ENCODE measurements at places on chromosomes 12 and 14. TPM values are rescaled to one million over a fixed set of nuclear protein-coding genes. Genes with fewer than 3 reads are reported as not detected.

DNA sequence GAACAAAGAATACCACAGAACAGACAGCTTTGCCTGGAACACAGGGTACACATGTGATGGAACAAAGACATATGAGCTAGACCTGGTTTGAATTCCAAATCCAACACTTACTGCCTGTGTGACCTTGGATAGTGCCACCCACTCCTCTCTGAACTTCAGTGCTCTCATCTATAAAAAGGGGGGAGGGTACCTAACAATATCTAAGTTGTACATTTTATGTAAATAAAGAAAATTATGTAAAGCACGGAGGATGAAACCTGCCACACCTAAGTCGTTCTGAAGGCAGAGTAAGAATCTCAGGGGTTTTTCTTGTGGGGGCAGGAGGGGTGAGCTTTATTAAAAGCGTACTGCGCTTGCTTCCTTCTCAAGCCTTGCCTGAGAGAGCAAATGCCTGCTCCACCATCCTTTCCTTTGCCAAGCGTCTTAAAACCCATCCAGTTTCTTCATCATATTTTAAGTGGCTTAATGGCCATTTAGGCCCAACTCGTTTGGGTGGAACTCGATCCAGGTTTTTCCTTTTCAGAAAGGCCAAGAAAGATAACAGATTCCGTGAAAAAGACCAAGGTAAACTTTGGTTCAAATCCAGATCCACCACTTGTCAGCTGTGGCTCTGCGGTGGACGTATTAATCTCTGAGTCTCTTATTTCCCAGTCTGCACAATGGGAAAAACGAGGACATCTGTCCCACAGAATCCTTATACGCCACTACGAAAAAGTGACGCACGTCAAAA, 946 bp downstream of the DDX24 start:
- peaks cover 60% of the 10 kb centered on the region for H3K4me1 ChIP-seq
- no peak for DNase-seq
- peak overlapping the region; percentile 100 for H3K27ac ChIP-seq
- no peaks in the 10 kb centered on the region for H3K27me3 ChIP-seq
- peaks cover 57% of the 10 kb centered on the region for H3K36me3 ChIP-seq

DNA sequence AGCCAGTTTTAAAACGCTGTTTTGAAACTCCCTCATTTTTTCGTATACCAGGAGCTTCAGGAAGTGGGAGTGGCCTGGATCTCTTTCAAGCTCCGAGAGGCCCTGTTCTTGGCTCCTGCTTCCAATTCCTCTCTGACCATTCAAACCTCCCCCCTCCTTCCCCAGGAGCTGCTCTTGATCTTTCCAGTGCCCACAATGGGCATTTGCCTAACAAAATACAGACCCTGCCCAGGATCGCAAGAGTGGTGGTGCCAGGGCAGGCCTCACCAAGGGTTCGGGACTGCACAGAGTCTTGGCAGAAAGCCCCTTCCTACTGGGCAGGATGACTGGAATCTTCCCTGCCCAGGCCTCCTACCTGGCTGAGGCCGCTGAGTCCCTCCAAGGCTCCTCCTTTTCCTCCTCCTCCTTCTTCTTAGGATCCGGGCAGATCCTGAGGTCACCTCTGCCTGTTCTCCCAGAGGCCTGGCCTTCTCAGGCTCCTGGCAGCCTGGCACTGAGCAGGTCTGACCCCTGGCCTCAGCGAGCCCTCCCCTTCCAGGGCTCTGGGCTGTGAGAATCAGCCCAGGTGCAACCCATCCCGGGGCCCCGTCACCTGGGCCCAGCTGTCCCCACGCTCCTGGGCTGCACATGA, 46.9 kb upstream of the NOS1 start:
- no peak for DNase-seq
- H3K27me3 ChIP-seq = no peaks in the 10 kb centered on the region
- no peaks in the 10 kb centered on the region for H3K4me1 ChIP-seq
- no peak overlapping the region for H3K4me3 ChIP-seq

DNA sequence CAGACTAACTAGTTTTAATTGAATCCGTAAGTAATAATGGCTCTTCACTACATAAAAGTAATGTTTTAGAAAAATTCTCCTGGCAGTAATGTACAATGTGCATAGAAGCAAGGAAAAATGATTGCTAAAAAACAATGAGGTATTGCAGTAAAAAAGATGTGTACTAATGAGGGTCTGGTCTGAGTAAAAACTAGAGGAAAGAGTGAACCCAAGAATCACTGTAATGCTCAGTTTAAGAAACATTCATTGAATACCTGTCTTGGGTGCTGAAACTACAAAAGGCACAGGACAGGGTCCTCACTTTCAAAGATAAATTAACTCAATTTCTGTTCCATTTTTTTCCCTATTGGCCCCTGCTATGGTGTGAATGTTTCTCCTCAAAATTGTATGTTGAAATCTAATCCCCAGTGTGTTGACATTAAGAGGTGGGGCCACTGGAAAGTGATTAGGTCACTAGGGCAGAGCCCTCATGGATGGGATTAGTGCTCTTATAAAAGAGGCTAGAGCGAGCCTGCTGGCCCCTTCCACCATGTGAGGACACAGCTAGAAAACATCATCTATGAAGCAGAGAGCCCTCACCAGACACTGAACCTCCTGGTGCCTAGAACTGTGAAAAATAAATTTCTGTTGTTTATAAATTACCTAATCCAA, 51.6 kb downstream of the RPS6KA5 start:
- peaks cover 16% of the 10 kb centered on the region for H3K36me3 ChIP-seq
- no peaks in the 10 kb centered on the region for H3K27me3 ChIP-seq
- DNase-seq = no peak
- H3K4me1 ChIP-seq = peaks cover 48% of the 10 kb centered on the region
- H3K27ac ChIP-seq = no peak overlapping the region
- no peak overlapping the region for H3K4me3 ChIP-seq

- H3K4me3 ChIP-seq = no peak overlapping the region
- H3K4me1 ChIP-seq = no peaks in the 10 kb centered on the region
- no peak overlapping the region for H3K27ac ChIP-seq
- no peaks in the 10 kb centered on the region for H3K36me3 ChIP-seq
Observed at GRCh38 chr12:65685514-65685913, 138.8 kb upstream of the HMGA2 start.

GRCh38 chr12:108191086-108191485, 62.0 kb downstream of the WSCD2 start:
- no peaks in the 10 kb centered on the region for H3K4me1 ChIP-seq
- H3K36me3 ChIP-seq = no peaks in the 10 kb centered on the region

- no peak for DNase-seq
- peaks cover 6% of the 10 kb centered on the region for H3K27me3 ChIP-seq
- no peaks in the 10 kb centered on the region for H3K36me3 ChIP-seq
- H3K4me1 ChIP-seq = peaks cover 14% of the 10 kb centered on the region
- no peak overlapping the region for H3K27ac ChIP-seq
- H3K4me3 ChIP-seq = no peak overlapping the region
Observed at GRCh38 chr12:104182144-104182543, 33.4 kb upstream of the TXNRD1 start.

- H3K36me3 ChIP-seq = no peaks in the 10 kb centered on the region
- no peaks in the 10 kb centered on the region for H3K4me1 ChIP-seq
- no peak for DNase-seq
- H3K4me3 ChIP-seq = no peak overlapping the region
Observed at GRCh38 chr14:98466807-98467206, 805.2 kb downstream of the BCL11B start.

DNA sequence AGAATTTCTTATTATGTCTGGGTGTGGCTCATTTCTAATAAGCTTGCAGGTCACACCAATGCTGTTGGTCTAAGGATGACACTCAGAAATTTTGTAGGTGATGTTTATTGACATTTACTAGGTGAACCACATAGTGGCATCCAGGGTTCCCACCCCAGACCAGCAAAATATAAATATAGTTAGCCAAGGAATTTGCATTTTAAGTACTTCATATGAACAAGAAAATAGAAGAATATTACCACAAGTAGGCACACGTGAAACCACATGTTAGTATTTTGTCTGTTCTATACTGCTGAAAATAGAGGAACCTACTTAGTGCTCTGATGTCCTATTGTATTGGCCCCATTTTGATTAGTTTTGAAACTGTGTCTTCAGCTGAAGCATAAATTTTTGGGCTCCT, 71.1 kb downstream of the USP15 start:
- H3K27me3 ChIP-seq = no peaks in the 10 kb centered on the region
- H3K36me3 ChIP-seq = peaks cover 55% of the 10 kb centered on the region
- DNase-seq = no peak
- no peak overlapping the region for H3K27ac ChIP-seq

RNFT2 gene
- total RNA-seq = 15.1 TPM

NPFF gene
- not detected for total RNA-seq

RNASE2 gene
- not detected for total RNA-seq

PLA2G1B gene
- total RNA-seq = not detected

MGST1 gene
- total RNA-seq = not detected
